ENCODE measurements at places on chromosomes 7 and 10.

DNA sequence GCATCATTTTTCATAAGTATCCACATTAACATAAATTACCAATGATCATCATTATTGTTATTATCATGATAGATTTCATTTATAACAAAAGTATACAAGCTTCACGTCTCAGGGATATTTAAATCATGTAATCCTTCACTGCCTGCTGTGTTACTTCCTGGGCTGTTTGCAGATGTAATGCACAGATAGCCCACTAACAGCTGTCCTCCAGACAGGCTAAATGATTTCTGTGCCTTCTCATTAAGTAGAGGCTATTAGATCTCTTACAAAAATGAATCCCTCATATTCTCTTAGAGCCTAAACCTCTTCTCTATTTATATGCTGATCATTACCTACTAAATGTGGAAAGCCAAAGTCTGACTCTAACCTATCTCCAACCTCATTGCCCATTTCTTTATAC is 9.3 kb downstream of the PCLO start:
- DNase-seq = no peak

- DNase-seq = no peak
Observed at GRCh38 chr7:34842782-34843181, 184.8 kb downstream of the NPSR1 start.

- DNase-seq = no peak
Observed at GRCh38 chr10:86187499-86188239, 178.9 kb downstream of the GRID1 start.

- DNase-seq = no peak
Observed at GRCh38 chr7:40033826-40034225, 83.8 kb downstream of the CDK13 start.

DNA sequence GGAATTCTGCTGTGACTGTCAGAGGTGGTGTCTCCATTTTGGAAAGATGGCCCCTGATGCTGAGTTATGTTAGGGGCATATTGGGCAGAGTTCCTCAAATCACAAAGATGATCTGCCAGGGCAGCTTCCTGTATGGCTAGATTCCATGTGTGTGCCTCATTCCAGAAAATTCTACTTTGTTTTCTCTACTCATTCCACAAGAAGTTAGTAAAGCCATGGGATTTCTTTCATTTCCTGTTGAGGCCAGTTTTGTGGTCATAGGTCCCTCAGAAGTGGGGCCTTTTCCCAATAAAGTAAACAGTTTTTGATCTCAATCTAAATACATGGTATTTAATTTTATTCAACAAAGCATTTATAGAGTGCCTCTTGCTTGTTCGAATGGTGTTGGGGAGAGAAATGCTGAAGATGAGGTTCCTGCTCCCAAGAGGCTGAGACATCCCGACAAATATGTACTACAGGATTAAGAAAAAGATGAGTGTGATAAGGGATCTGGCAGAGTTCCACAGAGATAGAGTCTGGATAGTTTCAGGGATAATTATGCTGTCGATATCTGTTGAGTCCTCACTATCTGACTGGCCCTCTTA is 33.0 kb downstream of the MINDY4 start:
- peak; percentile 58 for DNase-seq

- no peak for DNase-seq
Observed at GRCh38 chr10:30577048-30577447, 52.5 kb downstream of the LYZL2 start.

DNA sequence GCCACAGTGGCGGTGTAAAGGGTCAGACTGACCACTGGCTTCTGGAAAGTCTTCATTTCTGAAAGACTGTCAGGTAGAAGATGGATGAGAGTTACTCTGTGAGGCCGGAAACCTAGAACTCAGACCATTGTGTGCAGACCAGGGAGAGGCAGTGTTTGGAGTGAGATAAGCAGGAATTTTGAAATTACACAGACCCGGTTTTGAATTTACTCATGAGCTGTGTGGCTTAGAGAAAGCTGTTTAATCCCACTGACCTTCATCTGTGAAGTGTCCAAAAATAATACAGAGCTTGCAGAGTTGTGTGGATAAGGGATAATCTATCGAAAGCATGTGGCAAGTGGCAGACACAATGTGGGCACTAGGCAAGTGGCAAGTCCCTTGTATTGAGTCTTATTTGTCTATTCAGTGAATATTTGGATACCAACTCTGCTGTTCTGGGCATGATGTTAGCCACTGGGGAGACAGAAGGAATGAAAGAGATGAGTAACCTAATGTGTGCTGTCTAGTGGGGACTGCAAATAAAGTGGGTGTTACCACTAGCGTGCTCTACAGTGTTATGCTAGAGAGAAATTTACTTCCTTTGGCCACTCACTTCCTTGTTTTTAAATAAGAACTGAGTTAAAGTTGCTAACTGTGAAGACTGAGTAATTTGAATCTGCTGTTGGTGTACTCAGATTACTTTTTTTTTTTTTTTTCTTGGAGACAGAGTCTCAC is 69.4 kb downstream of the KIAA1217 start:
- no peak for DNase-seq

DNA sequence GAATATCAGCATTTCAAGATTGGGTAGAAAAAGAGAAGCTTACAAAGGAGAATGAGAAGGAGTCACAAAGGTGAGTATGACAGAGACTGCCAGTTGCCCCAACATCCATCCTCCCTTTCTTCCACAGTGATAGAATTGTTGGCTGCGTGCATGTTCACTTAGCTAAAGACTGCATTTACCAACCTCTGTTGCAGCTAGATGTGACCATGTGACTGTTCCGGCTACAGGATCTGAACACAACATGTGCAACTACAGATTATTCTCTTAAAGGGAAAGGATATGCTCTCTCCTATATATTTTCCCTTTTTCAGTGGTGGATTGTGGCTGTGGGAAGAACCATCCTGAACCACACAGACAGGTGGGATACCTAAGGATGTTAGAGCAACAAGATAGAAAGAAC is 60.5 kb upstream of the ZNRF2 start:
- DNase-seq = no peak

DNA sequence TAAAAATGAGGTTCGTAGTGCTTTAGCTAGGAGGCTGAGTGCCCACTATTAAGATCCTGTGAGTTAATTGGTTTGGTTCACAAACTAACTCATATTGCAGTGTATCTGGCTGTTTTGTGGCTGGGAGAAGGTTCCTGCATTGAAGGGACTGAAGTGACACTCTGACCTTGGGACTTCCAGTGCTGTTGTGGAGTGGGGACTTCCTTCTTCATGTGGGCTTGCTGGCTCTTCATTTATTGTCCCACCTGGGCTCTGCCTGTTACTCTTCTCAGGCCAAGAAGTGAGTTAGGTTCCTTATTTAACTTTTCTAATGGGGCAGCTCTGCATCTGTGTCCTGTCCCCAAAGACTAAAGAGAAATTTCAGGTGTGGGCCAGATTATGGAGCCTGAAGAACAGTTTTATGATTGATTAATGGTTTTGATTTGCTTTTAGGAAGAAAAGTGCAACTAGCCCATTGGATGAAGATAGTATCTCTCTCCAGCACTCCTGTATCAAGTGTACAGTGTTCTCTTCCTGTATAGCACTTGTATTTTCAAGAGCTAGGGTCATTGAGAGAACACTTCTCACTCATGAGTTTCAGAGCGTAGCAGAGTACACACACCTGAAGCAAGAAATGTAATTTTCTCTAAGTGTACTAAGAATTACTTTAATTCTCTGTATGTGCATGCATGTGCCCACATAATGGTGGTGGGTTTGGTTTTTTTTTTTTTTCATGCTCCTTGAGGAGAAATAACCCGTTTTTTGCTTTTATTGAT is 54.8 kb downstream of the AUTS2 start:
- no peak for DNase-seq

DNA sequence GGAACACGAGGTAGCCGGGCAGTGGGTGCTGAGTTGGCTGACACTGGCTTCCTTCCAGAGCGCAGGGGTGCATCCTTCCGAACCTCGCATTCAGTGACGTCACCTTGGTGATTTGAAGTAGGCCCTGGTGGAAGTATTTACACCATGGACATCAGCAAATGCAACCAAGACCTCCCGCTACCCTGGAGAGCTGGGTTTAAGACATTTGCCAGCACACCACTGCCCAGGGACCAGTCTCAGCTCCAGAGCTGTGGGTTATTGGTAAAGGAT is 106.4 kb upstream of the GPR26 start:
- DNase-seq = no peak

DNA sequence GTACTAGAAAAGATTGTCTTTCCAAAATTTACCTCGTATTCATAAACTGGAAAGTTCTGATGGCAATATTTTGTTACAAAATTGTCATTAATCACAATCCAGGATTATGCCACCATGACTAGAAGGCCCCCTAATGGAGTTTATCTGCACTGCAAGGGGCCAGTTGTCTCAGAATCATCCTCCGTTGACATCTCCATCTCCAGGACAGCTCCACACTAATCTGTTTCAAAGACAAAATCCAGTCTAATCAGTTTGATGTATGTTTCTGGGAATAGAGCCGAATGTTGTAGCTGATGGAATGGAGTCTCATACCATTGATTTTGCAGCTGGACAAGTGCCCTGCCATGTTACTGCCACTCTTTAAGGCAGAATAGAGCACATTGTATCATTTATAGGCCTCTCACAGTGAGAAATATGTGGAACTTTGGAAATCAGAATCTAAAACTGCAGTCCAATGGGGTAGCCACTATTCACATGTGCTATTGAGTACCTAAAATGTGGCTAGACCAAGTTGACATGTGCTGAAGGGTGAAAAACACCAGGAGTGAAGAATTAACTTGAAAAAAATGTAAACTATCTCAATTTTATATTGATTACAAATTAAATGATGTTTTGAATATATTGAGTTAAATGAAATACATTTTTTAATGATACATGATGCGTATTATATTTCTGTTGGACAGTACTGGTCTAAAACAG is 38.3 kb upstream of the TOMM7 start:
- DNase-seq = no peak

DNA sequence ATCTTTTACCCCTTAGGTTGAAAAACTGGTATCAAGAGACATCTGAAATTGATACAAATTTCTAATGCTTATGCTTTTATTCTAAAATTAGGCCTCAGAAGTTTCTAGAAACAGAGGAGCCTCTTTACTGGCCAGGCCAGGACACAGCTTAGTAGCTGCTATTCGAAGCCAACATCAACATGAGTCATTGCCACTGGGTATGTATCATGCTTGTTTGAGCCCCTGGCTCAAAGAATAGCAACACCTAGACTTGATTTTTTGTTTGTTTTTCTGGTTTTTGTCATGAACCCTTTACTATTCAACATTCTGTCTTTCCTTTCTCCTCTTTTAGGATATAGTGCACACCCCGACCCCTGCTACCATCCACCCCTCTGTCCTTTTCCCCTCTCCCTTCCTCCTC is 90.9 kb upstream of the STK17A start:
- no peak for DNase-seq

DNA sequence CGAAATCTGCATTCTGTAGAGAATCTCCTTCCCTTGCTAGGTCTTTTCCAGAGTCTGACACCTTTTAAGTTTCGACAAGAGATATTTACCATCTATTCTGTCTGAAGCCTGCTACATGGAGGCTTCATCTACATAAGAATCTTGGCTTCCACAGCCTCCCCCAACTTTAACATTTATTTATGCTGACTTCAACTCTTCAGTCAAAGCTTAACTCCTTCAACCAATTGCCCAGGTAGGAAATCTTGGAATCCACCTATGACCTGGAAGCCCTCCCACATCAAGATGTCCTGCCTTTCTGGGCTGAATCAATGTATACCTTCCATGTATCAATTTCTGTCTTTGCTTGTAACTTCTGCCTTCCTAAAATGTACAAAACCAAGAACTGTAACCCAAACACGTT is 54.7 kb downstream of the MINPP1 start:
- DNase-seq = no peak

GRCh38 chr7:373818-374705 is 84.1 kb downstream of the FOXL3 start:
- peak; percentile 46 for DNase-seq

GRCh38 chr10:71423250-71423649 is 26.5 kb downstream of the CDH23 start:
- DNase-seq = no peak

GRCh38 chr7:122255454-122255853 is 49.1 kb downstream of the FEZF1 start:
- DNase-seq = no peak

- no peak for DNase-seq
Observed at GRCh38 chr10:27104919-27105318, 4.6 kb upstream of the ANKRD26 start.

DNA sequence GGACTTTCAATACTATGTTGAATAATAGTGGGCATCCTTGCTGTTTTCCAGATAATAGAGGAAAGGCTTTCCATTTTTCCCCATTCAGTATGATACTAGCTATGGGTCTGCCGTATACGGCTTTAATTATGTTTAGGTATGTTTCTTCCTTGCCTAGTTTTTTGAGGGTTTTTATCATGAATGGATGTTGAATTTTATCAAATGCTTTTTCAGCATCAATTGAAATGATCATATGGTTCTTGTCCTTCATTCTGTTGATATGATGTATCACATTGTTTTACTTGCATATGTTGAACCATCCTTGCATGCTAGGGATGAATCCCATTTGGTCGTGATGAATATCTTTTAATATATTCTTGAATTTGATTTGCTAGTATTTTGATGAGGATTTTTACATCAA is 9.2 kb upstream of the RP9 start:
- no peak for DNase-seq

- DNase-seq = no peak
Observed at GRCh38 chr10:24792638-24793037, 69.0 kb upstream of the ARHGAP21 start.

- DNase-seq = no peak
Observed at GRCh38 chr7:130409067-130409711, 28.9 kb downstream of the CPA1 start.

DNA sequence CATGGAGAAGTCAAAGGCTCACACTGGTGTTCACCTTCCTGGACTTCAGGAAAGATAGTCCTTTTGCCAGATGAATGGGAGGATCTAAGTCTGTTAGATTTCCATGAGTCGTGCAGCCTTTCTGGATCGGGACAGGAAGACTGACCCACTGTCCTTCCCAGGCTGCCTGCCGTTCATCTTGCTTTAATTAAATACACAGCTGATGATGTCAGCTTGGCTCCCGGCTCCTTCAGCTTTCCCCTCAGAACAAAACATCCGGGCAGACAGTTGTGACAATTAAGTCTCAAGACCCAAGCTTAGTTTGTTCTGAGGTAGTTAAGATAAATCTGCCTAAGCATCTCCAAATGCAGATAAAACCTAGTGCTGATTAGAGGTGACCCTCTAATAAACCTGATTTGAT is 58.6 kb downstream of the AUTS2 start:
- DNase-seq = no peak

DNA sequence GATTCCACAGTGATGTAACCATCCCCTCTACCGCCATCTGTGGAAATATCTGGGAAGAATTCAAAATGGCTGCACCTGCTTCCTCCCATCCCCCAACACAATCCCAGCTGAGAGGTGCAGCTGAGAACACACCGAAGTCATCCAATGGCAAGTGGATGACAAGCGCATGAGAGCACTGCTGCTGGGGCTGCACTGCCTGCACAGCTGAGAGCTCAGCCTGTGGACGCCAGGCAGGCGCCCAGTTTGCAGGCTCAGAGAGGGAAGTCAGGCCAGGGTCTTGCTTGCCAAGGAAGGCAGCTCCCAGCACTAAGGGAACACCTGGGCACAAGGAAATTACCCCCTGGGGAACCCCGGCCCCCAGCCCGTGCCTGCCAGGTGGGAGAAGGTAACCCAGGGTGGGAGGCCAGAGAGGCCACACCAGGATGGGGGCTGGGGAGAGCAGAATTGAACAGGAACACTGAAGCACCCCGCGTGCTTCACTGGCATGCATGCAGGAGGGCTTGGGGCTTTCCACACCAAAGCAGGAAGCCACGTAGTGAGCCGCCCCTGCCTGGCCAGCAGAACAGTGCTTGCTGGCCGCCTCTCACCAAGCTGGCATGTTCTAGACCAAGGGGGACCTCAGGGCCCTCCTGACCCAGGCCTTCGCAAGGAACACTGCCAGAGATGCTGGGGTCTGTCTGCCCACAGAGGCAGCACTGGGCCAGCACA is 46.2 kb downstream of the FAM53B start:
- DNase-seq = no peak
